ENCODE measurements at places on chromosomes 1 and 21.

GRCh38 chr1:54372978-54373377, 33.2 kb downstream of the SSBP3 start:
- no peak for DNase-seq

- no peak for DNase-seq
Measured at GRCh38 chr1:119542492-119542946, 35.5 kb downstream of the HSD3B1 start.

GRCh38 chr1:172638249-172638648, 20.7 kb upstream of the FASLG start:
- no peak for DNase-seq

DNA sequence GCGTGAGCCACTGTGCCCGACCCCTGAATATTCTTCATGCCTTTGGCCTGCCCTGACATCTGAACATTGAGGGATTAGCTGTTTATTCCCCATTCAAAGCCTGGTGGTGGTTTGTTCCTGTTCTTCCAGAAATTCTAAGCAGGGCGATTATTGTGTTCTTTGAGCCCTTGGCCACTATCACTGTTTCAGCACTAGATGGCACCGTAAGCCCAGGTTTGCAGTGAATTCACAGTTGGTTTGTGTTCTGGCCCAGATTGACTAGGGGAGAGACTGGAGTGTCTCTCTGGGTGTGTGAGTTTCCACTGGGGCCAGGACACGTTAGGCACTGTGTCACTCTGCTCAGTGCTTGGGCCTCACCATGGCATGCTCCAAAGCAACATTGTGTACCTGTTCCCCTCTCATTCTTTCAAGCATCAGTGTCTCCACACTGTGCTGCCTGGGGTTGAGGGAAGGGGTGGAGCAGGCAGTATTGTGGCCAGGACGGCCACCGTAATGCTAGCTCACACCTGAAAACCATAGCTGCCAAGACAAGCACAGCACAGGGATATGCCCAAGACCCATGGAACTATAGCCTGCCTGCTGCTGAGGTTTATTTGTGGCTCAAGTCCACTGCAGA, 52.7 kb downstream of the PKN2 start:
- DNase-seq, result peak; percentile 16
